ENCODE measurements at places on chromosomes 1 and 21. TPM values are rescaled to one million over a fixed set of nuclear protein-coding genes. Genes with fewer than 3 reads are reported as not detected.

The DUSP12 gene
- 37.0 TPM for polyA plus RNA-seq

The CYP4A22 gene
- 7.5 TPM for polyA plus RNA-seq

The SPOCD1 gene
- polyA plus RNA-seq: 0.04 TPM

The CD160 gene
- polyA plus RNA-seq: 0.79 TPM

The SH2D1B gene
- 0.31 TPM for polyA plus RNA-seq

All from right renal cortex interstitium (tissue), 3 donors.